ENCODE measurements at places on chromosomes 4 and X. TPM values are rescaled to one million over a fixed set of nuclear protein-coding genes. Genes with fewer than 3 reads are reported as not detected.
A peak's percentile ranks its signal among the peaks of the same experiment; 100 is the strongest.

DNA sequence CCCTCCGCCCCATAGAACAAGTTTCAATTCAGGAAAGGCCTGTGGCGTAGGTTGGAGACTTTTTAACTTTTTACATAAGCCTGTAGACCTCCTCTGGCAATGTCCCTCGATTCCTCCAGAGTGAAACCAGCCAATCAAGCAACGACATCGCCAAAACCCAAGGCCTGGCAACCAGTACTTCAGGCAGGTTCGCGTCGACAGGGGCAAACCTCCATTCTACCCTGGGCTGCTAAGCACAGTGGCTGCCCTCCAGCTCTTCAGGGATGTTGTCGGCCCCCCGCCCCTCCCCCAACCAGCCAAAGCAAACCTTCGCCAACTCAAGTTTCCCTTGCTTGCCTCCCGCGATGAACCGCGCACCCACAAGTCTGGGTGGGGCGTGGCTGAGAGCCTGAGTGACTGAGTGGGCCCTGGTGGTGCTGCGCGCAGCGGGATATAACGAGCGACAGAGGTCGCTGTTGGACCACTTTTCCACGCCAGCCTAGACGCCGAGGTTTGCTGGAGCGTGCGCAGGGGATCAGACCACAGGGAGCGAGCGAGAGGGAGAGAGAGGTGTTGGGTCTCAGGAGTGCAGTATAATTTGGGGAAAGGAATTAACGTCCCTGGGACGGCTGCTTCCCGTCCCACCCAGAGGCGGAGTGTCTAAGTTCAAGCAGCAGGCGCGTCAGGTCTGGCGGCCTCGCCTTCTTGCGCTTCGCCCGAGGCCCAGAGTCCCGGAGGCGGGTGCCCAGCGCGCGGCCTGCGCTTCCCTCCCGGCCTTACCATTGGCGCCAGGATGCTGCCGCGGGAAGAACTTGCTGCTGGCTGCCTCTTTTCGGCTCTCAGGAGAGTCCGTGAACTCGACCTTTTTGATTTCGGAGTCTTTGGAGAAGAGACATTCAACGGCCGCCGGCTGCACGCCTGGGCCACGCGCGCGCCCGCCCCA is 9.0 kb upstream of the PITX2 start:
- peaks cover 66% of the 10 kb centered on the region for H3K4me1 ChIP-seq
- peak overlapping the region; percentile 85 for H3K4me3 ChIP-seq
- H3K36me3 ChIP-seq, result no peaks in the 10 kb centered on the region

- H3K27me3 ChIP-seq, result no peaks in the 10 kb centered on the region
- no peak overlapping the region for H3K4me3 ChIP-seq
- H3K36me3 ChIP-seq, result no peaks in the 10 kb centered on the region
- no peaks in the 10 kb centered on the region for H3K4me1 ChIP-seq
- no peak for DNase-seq
Observed at GRCh38 chr4:141658309-141658708, 21.9 kb downstream of the IL15 start.

GRCh38 chrX:153970357-153971123 is 1.1 kb downstream of the HCFC1 start:
- peaks cover 31% of the 10 kb centered on the region for H3K4me1 ChIP-seq
- DNase-seq, result no peak
- H3K27ac ChIP-seq, result peak overlapping the region; percentile 98
- no peaks in the 10 kb centered on the region for H3K36me3 ChIP-seq
- no peaks in the 10 kb centered on the region for H3K27me3 ChIP-seq

- no peak overlapping the region for H3K4me3 ChIP-seq
- DNase-seq, result no peak
- no peaks in the 10 kb centered on the region for H3K4me1 ChIP-seq
- H3K27me3 ChIP-seq, result peaks cover 23% of the 10 kb centered on the region
Observed at GRCh38 chr4:189304167-189304566, 636.5 kb upstream of the FRG1 start.

GRCh38 chrX:135416546-135416945 is 5.2 kb upstream of the SMIM10L2A start:
- no peak overlapping the region for H3K27ac ChIP-seq
- no peak overlapping the region for H3K4me3 ChIP-seq
- no peak for DNase-seq
- peaks cover 8% of the 10 kb centered on the region for H3K4me1 ChIP-seq
- H3K27me3 ChIP-seq, result no peaks in the 10 kb centered on the region

DNA sequence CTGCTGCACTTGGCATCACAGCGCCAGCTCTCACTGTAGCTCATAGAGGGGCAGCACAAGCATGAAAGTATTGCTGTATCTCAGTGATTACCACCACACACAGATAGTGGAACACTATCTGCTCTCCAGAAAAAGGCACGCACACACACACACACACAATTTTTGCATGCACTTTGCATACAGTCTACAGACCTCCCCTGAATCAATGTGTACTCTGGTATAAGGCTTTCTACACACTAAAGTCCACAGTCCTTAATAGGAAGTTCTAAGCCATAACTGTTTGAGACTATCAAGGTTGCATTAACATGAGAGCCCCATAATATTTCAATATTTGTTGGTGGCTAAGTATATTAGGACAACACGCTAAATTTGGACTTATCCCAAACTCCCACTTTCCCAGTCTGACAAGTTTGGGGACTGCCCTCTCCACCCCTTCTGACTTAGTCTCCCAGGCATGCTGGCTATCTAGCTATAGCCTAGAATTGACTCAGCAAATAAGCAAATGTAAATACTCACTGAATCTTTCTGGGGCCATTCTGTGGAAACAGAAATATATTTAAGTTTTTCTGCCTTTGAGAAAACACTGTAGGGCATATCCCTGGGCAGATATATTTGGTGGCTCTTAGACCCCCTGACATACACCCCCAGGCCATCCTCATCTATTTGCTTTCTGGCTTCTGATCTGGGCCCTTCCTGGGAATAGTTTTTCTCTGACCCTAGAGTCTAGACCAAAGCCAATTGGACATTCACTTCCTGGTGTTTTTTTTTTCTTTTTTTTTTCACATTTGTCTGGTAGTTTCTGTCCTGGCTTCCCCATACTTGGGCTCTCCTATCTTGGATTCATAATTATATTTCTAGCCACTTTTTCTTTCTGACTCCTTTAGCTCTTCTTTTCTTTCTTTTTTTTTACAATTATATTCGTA is 36.4 kb upstream of the CT47C1 start:
- no peak for DNase-seq
- no peak overlapping the region for H3K4me3 ChIP-seq
- no peak overlapping the region for H3K27ac ChIP-seq
- H3K4me1 ChIP-seq, result peaks cover 4% of the 10 kb centered on the region

- H3K27me3 ChIP-seq, result no peaks in the 10 kb centered on the region
- H3K27ac ChIP-seq, result peak overlapping the region; percentile 79
- H3K4me1 ChIP-seq, result peaks cover 21% of the 10 kb centered on the region
- DNase-seq, result no peak
Observed at GRCh38 chrX:44889824-44890223, 16.8 kb downstream of the KDM6A start.

GRCh38 chr4:36133086-36133485 is 111.2 kb downstream of the ARAP2 start:
- H3K4me3 ChIP-seq, result no peak overlapping the region
- H3K27ac ChIP-seq, result no peak overlapping the region
- no peaks in the 10 kb centered on the region for H3K27me3 ChIP-seq
- H3K4me1 ChIP-seq, result peaks cover 18% of the 10 kb centered on the region
- no peak for DNase-seq

ATP1B4 gene
- total RNA-seq, result not detected
